SJSA1 (cell line): ENCODE measurements at places on chromosomes 2 and 18.
A peak's percentile ranks its signal among the peaks of the same experiment; 100 is the strongest.

- peak; percentile 67 for DNase-seq
These were observed 314.4 kb downstream of the MTX2 start for GRCh38 chr2:176583607-176584006.

- peak; percentile 5 for DNase-seq
These were observed 5.2 kb upstream of the MAP3K2 start for GRCh38 chr2:127392828-127393578.

- no peak for DNase-seq
These were observed 483.1 kb upstream of the CHST9 start for GRCh38 chr18:27668158-27668557.

GRCh38 chr2:85992611-85993010, 103.8 kb upstream of the ST3GAL5 start:
- DNase-seq: no peak

DNA sequence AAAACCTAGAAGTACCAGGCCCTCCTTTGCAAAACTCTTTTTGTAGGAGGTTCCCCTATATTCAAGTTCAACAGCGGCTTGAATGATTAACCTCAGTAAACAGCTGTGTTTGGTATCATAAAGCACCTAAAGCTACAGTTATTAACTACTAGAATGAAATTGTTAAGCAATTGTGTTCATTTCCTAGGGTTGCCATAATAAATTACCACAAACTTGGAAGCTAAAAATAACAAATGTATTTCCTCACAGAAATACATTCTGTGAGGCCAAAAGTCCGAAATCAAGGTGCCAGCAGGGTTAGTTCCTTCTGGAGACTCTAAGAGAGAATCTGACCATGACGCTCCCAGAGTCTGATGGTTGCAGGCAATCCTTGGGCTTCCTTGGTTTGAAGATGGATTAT, 202.1 kb upstream of the ACVR2A start:
- no peak for DNase-seq
